Osteoblast (primary cell): ENCODE measurements at places on chromosomes 12 and 14.

DNA sequence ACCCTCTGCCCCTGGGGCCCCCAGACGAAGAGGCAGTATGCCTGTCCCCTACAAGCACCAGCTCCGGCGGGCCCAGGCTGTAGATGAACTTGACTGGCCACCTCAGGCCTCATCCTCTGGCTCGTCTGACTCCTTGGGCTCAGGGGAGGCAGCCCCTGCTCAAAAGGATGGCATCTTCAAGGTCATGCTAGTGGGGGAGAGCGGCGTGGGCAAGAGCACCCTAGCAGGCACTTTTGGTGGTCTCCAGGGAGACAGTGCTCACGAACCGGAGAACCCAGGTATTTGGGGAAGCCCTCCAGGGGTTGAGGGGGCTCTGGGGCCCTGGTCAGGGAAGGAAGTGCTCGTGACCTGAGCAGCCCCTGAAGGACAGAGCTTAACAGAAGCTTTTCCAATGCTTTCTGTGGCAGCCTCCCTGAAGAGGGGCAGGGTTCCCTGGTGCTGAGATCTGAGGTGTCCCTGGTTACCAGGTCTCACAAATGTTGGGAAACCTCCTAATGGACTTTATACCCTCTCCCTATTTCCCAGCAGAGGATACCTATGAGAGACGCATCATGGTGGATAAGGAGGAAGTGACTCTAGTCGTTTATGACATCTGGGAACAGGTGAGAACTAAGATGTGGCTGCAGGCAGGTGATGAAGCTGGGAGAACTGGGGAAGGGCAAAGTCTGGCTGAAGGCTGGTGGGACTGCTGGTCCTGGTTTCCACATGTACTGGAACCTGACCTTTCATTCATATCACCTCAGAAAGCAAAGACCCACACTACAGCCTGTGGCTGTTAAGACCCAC is 1.9 kb downstream of the REM2 start:
- peak; percentile 51 for DNase-seq
- H3K27ac ChIP-seq, result no peak overlapping the region
- no peak overlapping the region for H3K4me3 ChIP-seq
- H3K4me1 ChIP-seq, result peaks cover 8% of the 10 kb centered on the region
- H3K36me3 ChIP-seq, result no peaks in the 10 kb centered on the region

DNA sequence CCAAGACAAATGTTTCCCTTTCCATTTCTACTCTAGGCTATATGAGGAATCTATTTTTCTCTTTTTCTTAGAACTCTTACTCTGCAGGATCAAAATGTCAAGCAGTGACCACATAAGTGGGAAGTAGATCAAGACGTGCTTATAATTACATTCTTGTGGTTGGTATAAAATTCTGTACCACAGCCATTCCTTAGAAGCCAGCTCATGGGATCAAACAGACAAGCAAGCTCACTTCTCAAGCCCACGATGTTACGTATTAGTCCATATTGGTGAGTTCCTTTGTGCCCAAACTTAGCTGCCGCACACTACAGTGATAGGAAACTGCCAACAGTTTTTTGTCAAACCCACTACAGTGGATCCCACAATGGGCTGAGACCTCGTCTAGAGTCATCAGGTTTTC is 53.4 kb downstream of the IFNG start:
- H3K36me3 ChIP-seq, result no peaks in the 10 kb centered on the region
- H3K27ac ChIP-seq, result no peak overlapping the region
- H3K27me3 ChIP-seq, result peaks cover 30% of the 10 kb centered on the region
- H3K4me1 ChIP-seq, result peaks cover 4% of the 10 kb centered on the region
- DNase-seq, result peak; percentile 36

- no peak overlapping the region for H3K27ac ChIP-seq
- no peaks in the 10 kb centered on the region for H3K4me1 ChIP-seq
- H3K27me3 ChIP-seq, result no peaks in the 10 kb centered on the region
- no peak overlapping the region for H3K4me3 ChIP-seq
- H3K36me3 ChIP-seq, result peaks cover 10% of the 10 kb centered on the region
Observed at GRCh38 chr12:4679711-4680110, 30.8 kb downstream of the NDUFA9 start.

DNA sequence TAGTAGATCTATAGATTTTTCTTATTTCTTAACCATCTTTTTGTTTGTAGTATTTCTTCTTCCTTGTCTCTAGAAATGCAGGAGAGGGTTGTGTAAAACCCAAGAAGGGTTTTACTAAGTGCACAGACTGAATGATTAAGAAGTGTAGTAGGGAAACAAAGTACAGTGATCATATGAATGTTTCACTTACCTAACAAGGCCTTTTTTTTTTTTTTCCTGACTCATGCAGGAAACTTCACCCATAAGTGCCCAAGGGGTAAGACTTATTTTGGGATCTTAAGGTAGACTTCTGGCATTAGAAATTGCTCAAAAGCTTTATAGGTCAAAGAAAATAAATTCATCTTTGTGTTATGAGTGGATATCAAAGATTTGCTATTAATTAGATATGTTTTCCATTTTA is 10.2 kb downstream of the SCN8A start:
- DNase-seq, result no peak
- no peak overlapping the region for H3K4me3 ChIP-seq
- no peak overlapping the region for H3K27ac ChIP-seq
- H3K27me3 ChIP-seq, result no peaks in the 10 kb centered on the region
- H3K4me1 ChIP-seq, result no peaks in the 10 kb centered on the region

GRCh38 chr12:52090291-52090690 is 10.8 kb downstream of the SMIM41 start:
- H3K4me3 ChIP-seq, result no peak overlapping the region
- H3K36me3 ChIP-seq, result no peaks in the 10 kb centered on the region
- DNase-seq, result no peak
- no peaks in the 10 kb centered on the region for H3K4me1 ChIP-seq

DNA sequence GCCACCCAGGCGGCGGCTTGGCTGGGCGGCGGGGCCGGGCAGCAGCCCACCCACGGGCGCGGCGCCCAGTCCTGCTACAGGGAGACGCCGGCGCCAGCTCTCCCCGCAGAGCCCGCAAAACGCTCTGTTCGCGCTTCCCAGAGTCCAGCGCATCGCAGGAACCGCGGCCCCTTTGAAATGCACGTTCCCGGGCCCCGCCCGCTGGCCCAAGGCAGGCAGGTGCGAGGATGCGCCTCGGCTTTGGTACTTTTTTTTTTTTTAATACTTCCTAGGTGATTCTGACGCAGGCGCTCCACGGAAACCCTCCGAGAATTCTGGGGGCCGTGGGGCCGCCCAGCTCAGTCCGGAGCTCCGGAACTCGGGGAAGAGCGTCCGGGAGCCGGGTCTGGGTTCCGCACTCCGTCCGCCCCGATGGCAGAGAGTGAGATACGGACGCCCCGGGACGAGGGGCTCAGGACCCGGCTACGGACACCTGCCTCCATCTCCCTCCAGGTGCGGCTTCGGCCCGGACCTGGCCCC is 483 bp downstream of the POC1B start:
- H3K27me3 ChIP-seq, result no peaks in the 10 kb centered on the region
- H3K4me1 ChIP-seq, result peaks cover 20% of the 10 kb centered on the region
- H3K27ac ChIP-seq, result peak overlapping the region; percentile 81
- H3K4me3 ChIP-seq, result peak overlapping the region; percentile 94
- peak; percentile 81 for DNase-seq

- H3K4me3 ChIP-seq, result no peak overlapping the region
- peak overlapping the region; percentile 39 for H3K27ac ChIP-seq
- H3K36me3 ChIP-seq, result no peaks in the 10 kb centered on the region
- peaks cover 16% of the 10 kb centered on the region for H3K4me1 ChIP-seq
Observed at GRCh38 chr14:95140060-95140858, 17.1 kb downstream of the DICER1 start.

DNA sequence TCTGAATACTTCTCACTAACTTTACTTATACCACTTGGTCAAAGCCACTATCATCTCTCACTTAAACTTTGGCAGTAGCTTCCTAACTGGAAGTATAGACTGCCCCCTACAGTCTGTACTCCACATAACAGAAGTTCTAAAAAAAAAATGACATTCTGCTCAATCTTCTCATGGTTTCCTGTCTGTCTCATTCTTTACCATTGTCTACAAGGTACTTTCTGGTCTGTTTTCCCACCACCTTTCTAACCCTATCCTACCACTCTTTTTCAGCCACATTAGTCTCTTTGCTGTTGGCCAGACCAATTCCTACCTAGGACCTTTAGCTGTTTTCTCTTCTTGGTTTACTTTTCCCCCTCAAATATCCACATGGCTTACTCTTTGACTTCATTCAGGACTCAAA is 14.7 kb downstream of the CPSF6 start:
- H3K4me3 ChIP-seq, result no peak overlapping the region
- peaks cover 41% of the 10 kb centered on the region for H3K36me3 ChIP-seq
- peak overlapping the region; percentile 4 for H3K27ac ChIP-seq

GRCh38 chr12:131372171-131372475 is 338.8 kb upstream of the SFSWAP start:
- no peak for DNase-seq
- no peaks in the 10 kb centered on the region for H3K4me1 ChIP-seq
- H3K36me3 ChIP-seq, result no peaks in the 10 kb centered on the region
- no peaks in the 10 kb centered on the region for H3K27me3 ChIP-seq
- H3K27ac ChIP-seq, result no peak overlapping the region
- no peak overlapping the region for H3K4me3 ChIP-seq

DNA sequence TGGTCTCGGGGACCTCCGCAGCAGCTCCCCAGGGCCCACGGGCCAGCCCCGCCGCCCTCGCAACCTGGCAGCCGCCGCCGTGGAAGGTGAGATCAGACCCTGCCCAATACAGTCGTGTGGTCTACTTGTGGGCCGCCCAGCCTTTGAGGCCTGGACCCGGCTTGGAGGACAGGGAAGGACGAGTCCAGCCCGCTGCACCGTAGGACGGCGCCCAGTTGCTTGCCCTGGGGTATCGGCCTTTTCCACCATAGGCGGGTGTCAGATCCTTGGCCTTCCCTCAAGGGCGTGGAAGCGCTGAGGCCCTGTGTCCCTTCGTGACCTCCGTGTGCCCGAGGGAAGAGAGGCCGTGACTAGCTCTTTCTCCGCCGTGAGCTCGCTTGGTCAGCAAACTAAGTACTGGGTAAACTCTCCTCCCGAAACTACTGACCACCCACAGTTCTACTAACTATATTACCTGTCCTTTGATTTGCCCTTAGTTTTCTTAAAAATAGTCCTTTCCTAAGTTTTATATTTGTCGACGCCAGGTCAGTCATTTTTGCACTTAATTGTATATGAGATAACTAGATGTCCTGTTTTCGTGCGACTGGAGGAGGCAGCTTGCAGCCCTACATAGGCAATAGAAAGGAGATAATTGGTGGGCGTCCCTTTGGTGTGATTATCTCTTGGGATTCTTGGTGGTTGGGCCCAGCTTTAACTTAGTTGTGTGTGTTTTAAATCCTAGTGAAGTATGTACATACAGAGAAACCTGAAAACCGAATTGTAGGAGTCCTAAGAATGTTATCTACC is 757 bp downstream of the SLC25A3 start:
- peak overlapping the region; percentile 95 for H3K27ac ChIP-seq
- H3K27me3 ChIP-seq, result no peaks in the 10 kb centered on the region
- H3K4me3 ChIP-seq, result peak overlapping the region; percentile 100

GRCh38 chr14:55075628-55076175 is 24.3 kb downstream of the MAPK1IP1L start:
- peak overlapping the region; percentile 17 for H3K27ac ChIP-seq
- no peaks in the 10 kb centered on the region for H3K27me3 ChIP-seq
- no peak for DNase-seq
- H3K4me1 ChIP-seq, result peaks cover 46% of the 10 kb centered on the region
- no peaks in the 10 kb centered on the region for H3K36me3 ChIP-seq

DNA sequence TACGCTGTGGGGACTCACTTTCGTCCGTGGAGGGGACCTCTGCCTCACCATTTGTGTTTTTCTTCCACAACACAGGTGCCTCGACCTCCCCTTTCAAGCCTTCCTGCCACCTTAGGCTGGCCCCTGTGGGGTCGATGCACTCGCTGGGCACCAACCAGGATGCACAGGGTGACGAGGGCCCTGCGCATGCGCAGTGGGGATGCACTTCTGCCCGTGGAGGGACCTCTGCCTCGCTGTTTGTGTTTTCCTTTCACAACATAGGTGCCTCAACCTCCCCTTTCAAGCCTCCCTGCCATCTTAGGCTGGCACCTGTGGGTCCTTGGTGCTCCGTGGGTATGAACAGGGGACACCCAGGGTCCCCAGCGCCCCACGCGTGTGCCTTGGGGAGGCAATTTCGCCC is 356.8 kb downstream of the ALG10 start:
- H3K36me3 ChIP-seq, result no peaks in the 10 kb centered on the region
- no peak for DNase-seq
- no peak overlapping the region for H3K4me3 ChIP-seq
- H3K4me1 ChIP-seq, result no peaks in the 10 kb centered on the region

DNA sequence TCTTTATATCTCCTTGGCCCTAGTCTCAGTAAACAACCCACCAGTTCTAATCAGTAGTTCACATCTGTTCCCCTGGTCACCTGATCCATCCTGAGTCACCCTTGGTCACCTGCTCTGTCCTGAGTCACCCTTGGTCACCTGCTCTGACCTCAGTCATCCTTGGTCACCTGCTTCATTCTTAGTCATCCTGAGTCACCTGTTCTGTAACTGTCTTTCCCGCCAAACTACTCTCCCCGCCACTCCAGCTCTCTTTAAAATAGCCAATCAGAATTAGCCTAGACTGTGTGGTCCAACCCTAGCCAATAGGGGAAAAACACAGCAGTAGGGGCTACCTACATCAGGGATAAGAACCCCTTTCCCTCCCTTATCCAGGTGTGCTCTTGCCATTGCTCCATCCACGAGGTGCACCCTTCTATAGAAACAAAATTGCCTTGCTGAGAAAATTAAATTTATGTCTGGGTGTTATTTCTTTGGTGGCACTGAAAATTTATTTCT is 245.4 kb upstream of the DIO3 start:
- no peaks in the 10 kb centered on the region for H3K36me3 ChIP-seq
- H3K4me1 ChIP-seq, result no peaks in the 10 kb centered on the region
- DNase-seq, result no peak
- H3K27me3 ChIP-seq, result peaks cover 4% of the 10 kb centered on the region
- no peak overlapping the region for H3K27ac ChIP-seq

DNA sequence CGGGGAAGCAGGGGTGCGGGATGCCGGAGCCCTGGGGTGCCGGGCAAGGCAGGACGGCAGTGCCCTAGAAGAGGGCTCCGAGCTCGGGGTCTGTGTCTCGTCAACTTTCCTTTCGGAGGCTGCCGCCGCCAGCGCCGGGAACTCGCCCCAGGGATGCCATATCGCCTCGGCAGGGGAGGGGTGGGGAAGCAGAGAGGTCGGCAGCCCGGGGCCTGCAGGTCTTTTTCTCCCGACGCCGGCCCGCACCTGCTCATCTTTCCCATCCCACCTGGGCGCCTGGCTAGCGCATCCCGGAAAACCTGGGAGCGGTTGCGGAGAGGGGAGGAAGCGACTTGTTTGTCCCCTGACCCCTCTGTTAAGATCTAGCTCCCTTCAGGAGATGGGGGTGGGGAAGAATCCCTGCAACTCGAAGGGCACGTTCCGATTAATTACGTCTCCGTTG is 547 bp downstream of the CNTN1 start:
- H3K27me3 ChIP-seq, result peaks cover 6% of the 10 kb centered on the region
- no peaks in the 10 kb centered on the region for H3K36me3 ChIP-seq
- no peak overlapping the region for H3K4me3 ChIP-seq
- no peak for DNase-seq
- H3K4me1 ChIP-seq, result no peaks in the 10 kb centered on the region
- no peak overlapping the region for H3K27ac ChIP-seq

- no peaks in the 10 kb centered on the region for H3K4me1 ChIP-seq
- no peaks in the 10 kb centered on the region for H3K27me3 ChIP-seq
- H3K36me3 ChIP-seq, result no peaks in the 10 kb centered on the region
Observed at GRCh38 chr12:118982302-118982701, 961 bp downstream of the SRRM4 start.
